ENCODE measurements at places on chromosomes 4 and X.

GRCh38 chrX:16476692-16477091, 173.3 kb upstream of the S100G start:
- no peak for DNase-seq

DNA sequence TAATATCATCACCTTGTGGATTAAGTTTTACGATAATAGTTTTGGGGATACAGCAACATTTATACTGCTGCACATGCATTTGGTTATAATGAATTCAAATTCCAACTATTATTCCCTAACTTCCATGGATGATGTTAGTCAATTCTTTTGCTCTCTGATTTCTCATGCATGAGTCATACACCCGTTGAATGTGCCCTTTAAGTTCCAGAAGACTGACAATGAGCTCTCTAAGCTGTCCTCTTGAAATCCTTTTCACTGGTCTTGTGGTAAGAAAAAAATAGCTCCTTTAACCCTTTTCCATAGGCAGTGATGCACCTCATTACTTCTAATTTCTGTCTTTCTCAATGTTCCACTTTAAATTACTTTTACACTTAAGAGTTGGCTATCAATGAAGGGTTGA, 1095.2 kb upstream of the POU3F4 start:
- no peak for DNase-seq

DNA sequence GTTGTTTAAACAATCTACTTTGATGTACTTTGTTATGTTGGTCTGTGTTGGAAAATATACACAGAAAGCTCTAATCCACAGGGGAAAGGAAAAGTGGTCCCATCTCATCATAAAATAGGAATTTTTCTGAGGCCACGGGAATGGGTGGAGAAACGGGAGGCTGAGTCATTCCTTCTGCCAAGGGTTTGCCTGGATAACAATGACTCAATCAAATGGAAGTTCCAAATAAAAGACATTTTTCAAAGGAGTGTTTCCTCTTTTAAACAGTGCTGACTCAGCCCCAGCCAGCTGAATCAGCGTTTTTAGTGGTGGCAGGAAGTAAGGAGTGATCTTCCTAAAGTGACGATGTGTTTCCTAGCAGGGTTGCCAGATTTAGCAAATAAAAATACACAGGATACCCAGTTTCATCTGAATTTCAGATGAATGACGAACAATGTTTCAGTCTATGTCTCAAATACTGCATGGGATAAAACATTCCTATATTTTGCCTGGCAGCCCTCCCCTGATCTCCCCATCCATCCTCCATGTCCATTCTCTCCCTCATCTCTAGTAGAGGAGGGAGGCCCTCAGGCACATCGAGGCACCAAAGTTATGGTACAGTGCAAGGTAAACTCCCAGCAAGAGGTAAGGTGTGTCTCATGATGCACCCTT, 345.4 kb upstream of the GATB start:
- DNase-seq = no peak

GRCh38 chr4:7414736-7415510, 19.8 kb downstream of the PSAPL1 start:
- DNase-seq = no peak

- no peak for DNase-seq
Observed at GRCh38 chr4:150590631-150591030, 8.7 kb downstream of the MAB21L2 start.

DNA sequence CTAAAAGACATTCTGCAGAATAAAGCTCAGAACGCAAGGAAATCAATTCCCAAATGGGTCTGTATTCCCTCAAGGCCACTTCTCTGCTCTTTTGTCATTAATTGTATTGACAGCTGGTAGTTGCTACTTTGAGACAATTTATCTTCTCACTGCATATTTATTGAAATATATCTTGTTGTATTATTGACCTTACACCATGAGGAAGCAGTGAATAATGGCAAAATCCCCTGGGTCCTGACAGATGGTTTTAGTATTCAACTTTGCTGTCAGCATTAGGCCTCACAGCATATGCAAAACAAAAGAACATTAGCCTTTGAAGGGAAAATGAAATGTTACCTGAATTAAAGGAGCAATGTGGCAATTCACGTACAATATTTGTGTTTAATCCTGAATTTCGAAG, 406.1 kb upstream of the TRAM1L1 start:
- no peak for DNase-seq

GRCh38 chrX:133444196-133444595, 28.9 kb upstream of the GPC4 start:
- DNase-seq = no peak

GRCh38 chr4:23276076-23276475, 583.3 kb downstream of the GBA3 start:
- DNase-seq = no peak

GRCh38 chrX:119833905-119834304, 18.9 kb downstream of the UPF3B start:
- no peak for DNase-seq

DNA sequence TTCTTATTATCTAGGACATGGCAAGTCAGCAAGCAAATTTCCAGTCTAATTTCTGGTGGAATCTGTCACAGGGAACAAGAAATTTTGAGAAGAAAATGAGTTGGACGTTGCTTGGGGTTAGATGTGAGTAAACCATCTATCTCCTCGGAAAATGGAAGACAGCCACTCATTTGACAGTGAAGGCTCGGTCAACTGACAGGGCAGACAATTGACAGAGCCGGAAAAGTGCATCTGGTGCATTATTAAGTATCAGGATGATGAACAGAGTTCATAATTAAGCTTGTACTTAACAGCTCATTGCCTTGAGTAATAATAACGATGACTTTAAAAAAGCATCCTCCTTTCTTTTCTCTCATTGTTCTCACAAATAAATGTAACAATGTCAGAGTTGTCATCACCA, 168.4 kb downstream of the MAD2L1 start:
- no peak for DNase-seq

DNA sequence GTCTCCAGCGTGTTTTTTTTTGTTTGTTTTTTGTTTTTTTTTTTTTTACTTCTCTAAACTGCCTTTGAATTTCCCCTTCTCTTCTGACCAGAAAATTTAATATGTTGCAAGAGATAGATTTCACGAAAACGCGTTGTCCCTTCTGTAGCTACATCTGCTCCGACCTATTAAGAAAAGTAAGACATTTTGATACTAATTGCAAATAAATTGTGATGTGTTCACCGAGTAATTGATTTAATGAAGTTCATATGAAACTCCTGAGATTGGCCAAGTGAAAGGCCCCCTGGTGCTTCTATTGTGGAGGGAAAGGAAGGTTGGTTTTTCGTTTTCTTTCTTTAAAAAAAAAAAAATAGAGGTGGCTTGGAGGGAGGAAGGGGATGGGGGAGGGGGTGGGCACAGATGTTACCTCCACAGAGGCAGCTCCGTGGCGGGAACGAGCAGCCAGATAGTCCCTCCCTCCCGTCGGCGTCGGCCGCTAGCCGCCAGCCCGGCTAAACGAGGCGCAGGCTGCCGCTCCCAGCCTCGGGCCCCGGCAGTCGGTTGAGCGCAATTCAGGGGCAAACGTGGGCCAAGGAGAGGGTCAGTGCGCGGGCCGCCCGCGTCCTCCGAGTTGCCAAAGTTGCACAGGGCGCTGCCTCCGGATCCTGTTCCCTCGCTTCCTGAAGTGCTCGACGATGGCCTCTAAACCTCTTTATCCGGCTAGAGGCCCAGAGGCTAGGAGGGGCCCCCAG, 139.1 kb upstream of the ZIC3 start:
- peak; percentile 41 for DNase-seq

- no peak for DNase-seq
Observed at GRCh38 chr4:113815826-113816225, 54.3 kb upstream of the CAMK2D start.

- DNase-seq = no peak
Observed at GRCh38 chr4:148850257-148850995, 408.2 kb upstream of the NR3C2 start.

DNA sequence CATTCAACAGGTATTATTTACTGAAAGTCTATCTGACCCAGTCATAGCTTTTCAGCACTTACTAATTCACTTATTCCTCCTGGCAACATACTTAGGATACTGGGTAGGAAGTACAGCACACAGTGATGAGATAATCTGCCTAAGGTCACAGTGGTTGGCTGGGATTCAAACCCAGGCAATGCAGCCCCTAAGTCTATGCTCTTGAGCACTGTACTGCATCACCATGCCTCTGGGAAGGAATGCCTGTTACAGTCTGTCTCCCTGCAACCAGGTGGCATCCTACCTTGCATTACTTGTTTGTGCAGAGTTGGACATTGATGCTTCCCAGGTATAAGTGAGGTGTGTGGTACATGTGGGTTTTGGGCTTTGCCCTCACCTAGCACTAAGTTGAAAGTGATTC, 21.5 kb upstream of the LRAT start:
- DNase-seq = no peak

- DNase-seq = no peak
Observed at GRCh38 chr4:108224611-108225053, 55.9 kb upstream of the LEF1 start.

GRCh38 chr4:62135565-62136156, 935.5 kb downstream of the ADGRL3 start:
- no peak for DNase-seq

DNA sequence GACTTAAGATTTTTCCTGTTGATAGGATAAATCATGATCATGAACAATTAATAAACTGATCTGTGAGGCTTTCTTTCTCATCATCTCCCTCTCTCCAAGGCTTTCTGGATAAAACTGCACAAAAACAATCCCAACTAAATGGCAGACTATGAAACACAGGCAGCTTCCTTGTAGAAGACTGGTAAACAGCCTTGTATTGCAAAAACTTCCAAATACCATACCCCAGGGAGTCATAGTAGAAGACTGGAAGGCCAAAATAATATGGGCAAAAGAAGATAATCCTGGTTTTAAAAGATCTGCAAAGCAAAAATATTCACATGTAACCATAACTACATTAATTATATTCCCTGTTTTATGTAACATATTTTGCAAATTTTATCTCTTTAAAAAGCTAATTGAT, 113.0 kb downstream of the ANAPC10 start:
- no peak for DNase-seq

DNA sequence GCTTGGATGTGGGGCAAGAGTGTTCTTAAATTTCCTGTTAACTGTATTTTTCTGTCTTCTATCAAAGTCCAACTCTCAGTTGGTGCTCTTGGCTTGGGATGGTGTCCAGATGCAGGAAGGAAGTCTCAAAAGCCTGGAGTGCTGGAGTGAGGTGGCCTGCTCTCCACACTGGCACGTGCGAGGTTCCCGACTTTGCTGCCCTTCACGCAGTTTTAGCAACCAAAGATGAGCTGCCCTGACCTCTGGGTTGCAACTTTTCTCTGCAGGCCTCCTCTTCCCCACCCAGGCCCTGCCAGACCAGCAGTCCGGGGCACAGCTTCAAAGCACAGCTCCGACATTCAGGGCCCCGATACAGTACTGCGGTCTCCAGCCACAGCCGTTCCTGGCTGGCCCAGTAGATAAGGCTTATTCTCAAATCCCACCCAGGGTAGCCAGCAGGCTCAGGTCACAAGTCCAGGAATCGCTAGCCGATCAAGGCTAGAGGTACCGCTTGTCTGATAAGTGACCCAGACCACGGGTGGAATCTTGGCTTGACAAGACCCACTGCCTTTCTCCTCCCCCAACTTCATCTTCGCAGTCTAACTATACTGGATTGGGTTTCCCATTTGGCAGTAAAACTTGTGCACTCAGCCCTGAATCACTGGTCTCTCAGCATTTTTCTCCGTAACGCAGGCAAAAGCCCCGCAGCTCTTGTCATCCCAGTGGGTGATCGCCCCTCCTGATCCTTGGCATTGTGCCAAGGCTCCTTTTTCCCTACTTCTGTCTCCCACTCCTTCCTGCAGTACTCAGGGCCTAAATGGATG, 21.8 kb upstream of the JADE1 start:
- no peak for DNase-seq

DNA sequence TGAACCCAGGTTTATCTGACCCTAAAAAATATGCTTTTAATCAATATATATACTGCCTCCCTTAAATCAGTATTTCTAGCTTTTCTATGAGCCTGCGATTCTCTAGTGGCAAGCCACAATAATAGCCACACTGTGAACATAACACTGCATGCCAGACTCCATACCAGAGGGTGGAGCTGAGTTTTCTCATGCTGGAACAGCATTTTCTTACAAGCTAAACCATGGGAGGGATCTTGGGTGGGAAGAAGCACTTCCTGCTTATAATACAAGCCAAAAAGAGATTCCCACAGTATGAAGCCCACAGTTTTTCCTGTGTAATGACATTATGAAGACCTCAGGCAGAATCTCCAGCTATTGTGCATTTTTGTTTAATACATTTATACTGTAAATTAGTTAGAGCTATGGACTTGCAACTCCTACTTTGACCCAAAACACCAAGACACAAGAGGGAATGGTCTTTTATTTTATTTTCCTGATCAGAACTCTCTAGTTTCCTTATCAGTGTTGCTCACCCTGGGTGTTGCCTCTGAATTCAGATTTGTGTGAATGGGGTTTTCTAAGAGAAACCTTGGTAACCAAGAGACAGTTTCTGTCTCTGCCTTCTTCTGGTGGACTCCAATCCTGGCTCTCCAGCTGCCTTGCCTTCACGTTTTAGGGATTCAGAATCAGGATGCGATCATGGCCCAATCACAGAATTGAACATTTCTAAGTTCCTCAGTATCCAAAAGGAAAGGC, 74.5 kb upstream of the EOLA2 start:
- no peak for DNase-seq

DNA sequence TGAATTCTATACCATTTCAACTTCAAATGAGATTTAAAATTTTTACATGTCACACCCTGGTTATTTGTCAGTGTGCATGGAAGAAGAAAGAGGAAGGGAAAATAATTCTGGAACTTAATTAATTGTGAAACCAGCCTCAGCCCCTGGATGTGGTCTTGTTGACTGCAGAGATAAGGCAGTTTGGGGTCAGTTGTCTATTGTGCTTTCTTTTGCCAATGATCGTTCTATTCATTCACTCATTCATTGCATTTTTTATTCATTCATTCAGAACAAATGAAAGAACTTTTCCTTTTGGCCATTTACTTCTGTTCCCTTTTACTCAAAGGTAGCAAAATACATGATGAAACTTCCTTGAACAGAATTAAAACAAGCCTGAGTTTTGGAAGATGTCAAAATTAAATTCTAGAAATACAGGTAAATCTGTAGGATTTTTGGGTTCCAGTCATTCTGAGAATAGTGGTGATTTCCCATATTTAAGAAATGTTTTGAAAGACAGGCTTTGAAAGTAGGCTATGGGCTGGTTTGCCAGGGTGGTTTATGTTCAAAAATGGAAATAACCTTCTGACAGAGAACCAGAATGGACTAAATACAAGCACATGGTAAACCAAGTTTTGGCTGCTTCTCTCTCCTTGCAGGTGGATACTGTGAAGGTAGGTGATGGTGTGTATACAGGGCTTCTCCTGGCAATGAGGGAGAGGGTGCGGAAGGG, 35.7 kb downstream of the PARM1 start:
- no peak for DNase-seq

DNA sequence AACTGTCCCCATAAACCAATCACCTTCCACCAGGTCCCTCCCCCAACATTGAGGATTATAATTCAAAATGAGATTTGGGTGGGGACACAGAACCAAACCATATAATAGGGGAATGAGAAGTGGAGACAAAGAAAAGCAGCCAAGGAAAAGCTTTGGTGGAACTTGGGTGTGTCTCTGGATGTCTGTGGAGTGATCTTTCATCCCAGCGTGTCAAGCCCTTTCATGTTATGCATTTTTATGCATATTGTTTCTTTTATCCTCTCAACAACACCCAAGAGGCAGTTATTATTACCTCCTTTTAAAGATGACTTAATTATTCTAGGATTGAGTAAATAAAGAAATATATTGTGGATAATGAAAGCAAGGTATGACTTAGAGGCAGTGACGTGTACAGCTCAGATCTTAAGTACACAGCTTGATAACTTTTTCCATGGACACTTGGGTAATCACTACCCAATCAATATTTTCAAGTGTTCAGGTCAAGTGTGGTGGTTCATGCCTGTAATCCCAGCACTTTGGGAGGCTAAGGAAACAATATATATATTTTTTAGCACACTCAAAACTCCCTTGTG, 42.6 kb upstream of the HOPX start:
- DNase-seq = no peak
